ENCODE measurements at places on chromosomes 7 and 10.
A peak's percentile ranks its signal among the peaks of the same experiment; 100 is the strongest.

GRCh38 chr10:130046591-130046990, 64.0 kb downstream of the C10orf143 start:
- no peak for DNase-seq

DNA sequence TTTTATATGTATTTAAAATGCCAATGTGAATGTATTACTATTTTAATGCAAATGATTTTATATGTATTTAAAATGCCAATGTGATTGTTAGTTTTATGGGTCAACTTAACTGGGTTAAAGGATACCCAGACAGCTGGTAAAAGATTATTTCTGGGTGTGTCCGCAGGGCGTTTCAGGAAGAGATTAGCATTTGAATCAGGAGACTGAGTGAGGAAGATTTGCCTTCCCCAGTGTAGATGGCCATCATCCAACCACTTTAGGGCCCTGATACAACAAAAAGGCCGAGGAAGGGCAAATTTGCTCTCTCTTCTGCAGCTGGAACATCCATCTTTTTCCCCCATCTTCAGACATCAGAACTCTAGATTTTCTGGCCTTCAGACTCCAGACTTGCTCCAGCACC, 116.2 kb downstream of the BAMBI start:
- no peak for DNase-seq

GRCh38 chr7:37916673-37917660, at the start of gene SFRP4:
TSS of gene SFRP4 (minus strand) at chr7:37916817. CDS start at chr7:37916537, 280 bp downstream.
- no peak for DNase-seq

- DNase-seq = no peak
Measured at GRCh38 chr10:101686133-101686925, 8.6 kb downstream of the FBXW4 start.

DNA sequence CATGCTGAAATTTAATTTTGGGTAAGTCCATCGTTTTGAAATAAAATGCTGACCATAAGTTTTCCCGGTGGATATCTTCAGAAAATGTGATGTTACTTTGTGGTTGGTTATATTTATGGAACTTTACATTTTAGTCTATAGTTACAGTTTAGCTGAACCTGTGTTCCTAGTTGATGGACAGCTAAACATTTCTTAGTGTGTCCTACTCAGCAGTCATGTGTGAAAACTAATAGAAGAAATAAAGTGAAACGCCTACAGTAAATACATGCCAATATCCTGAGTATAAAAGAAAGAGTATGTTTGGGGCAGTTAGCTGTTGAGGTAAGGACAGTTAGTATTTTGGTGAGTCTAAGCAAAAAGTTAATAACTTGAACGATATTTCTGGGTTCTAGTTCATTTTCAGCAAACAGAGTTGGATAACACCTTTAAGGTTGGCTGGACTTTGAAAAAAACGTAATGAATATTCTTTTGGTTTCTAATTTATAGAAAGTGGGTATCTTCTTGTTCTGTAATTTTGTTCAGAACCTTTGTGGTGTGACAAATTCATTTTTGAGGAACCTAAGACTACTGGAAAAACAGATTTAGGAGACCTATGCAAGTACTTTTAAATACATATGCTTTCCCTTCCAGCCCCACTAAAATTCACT, 28.7 kb downstream of the LCOR start:
- no peak for DNase-seq

GRCh38 chr10:72593963-72594362, 31.9 kb downstream of the MICU1 start:
- no peak for DNase-seq

DNA sequence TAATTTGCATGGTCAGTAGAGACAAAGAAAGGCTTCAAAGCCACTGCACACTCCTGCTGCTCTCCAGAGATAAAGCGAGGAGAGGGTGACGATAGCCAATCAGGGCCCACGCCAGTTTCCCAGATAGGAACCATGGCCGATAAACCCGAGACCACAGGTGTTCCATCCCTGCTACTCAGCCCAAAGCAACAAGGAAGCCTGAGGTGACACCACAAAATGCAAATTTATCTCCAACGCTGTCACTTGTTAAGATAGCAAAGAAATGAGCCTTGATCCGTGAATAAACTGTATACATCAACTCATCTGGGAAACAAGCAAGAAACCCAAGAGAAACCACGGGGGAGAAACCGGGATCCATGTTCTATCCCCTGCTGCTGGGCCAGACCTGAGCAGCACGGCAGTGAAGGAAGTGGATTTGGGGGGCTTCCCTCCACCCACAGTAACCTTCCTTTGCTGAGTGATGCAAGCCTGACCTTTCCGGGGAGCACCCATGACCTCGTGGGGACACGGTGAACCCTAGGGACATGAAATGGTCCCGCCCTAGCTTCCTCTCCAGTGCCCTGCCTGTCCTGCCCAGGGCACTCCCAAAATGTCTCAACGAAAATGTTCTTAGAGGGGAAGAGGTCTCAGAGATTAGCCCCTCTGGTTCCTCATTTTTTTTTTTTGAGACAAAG, 164.6 kb downstream of the PTPRN2 start:
- no peak for DNase-seq

DNA sequence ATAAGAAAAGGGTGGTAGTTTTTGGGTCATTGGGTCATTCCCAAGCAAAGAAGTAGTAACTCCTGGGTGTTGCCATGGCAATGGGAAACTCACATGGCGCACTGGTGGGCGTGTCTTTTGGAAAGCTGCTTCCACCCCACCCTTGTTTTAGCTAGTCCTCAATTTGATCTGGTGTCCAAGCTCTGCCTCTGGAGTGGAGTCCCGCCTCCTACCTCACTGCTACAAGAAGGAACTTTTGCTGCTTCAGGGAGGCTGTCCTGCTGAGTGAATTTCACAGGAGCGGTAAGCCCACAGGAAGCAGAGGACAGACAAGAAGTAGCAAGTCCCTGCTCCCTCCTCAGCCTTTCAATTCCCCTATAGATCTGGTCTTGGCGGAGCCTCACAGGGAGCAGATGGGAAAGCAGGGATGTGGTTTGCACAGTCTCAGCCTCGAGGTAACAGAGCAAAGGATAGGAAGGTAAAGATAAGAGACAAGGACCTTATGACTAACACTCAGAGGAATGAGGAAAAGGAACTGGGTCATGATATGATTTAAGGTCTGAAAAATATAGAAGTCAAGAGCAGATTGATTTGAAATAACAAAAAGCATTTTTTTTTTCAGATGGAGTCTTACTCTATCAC, 700.3 kb downstream of the TNS3 start:
- DNase-seq = no peak

DNA sequence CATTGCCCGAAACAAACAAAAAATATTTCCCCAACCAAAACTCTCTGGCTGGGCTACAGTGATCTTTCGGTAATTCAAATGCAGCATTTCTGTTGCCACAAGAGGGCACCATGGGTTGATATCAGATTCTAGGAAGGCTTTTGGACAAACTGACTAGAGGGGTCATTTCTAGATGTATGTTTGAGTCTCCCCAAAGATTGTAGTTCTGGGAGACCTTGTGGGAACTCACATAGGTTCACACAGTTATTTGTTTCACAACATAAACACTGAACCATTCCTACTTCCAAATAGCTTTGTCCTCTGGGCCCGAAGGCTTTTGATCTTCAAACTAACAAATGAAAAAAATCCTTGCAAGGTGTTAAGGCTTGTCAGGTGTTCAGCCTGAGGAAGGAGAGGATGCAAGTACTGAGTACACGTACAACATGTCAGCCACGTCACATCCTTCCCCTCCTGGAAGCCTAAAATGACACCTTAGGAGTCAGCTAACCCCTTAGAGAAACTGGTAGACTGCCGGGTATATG, 37.0 kb upstream of the IL15RA start:
- no peak for DNase-seq

DNA sequence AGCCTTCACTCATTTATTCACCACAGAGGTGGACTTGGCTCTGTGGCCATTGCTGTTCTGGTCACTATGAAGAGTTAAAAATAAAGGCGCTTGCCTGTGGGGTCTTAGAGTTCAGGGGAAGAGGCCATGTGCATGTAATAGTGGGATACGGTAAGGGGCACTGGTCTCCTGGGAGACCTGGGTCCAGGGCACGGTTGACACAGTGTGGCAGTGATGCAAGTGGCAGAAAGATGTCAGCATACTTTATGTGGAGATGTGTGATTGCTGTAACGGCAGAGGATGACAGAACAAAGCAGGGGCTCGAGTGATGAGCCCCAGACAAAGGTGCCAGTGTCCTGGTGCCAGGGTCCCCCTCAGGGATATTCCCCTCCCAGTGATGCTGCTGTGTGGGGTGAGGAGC, 8.6 kb downstream of the ZSCAN25 start:
- no peak for DNase-seq

GRCh38 chr10:126906704-126907422, 1.6 kb downstream of the DOCK1 start:
- DNase-seq = no peak

GRCh38 chr7:2281541-2281940, 32.7 kb downstream of the SNX8 start:
- no peak for DNase-seq

DNA sequence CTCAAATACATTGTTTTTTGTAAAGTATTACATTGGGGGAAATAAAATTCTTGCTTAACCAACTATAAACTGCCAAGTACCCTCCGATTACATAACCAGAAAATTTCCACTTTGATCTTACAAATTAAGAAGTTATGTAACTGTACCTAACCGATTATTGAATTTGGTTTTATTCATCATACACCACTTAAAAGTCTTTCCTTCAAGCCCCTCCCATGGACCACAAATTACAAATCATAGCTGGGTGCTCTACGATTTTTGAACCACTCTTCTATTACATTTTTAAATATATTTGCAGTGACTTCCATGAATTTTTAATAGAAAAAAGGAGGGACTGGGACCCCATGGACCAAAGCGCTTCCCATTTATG, 630 bp downstream of the ZNF680 start:
- DNase-seq = no peak

GRCh38 chr7:7719236-7719635, 829 bp upstream of the RPA3 start:
- DNase-seq = peak; percentile 2

GRCh38 chr7:151351967-151352366, 10.4 kb downstream of the NUB1 start:
- peak; percentile 23 for DNase-seq

DNA sequence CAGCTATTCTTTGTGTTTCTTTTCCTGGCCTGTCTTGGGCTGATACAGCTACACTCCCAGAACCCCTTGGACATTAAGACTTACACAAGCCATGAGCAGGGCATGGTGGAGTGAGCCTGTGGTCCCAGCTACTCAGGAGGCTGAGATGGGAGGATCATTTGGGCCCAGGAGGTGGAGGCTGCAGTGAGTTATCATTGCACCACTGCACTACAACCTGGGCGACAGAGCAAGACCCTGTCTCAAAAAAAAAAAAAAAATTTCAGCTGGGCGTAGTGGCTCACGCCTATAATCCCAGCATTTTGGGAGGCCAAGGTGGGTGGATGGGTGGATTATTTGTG, 13.6 kb upstream of the FOXK1 start:
- no peak for DNase-seq

- no peak for DNase-seq
Measured at GRCh38 chr7:45919993-45920459, 1.0 kb downstream of the IGFBP3 start.

GRCh38 chr7:151696721-151697514, 177.2 kb upstream of the RHEB start:
- DNase-seq = no peak

GRCh38 chr10:121988361-121989324, at the start of gene TACC2:
TSS of gene TACC2 (plus strand) at chr10:121989163. CDS start at chr10:122021982, 32,819 bp downstream.
- DNase-seq = no peak

DNA sequence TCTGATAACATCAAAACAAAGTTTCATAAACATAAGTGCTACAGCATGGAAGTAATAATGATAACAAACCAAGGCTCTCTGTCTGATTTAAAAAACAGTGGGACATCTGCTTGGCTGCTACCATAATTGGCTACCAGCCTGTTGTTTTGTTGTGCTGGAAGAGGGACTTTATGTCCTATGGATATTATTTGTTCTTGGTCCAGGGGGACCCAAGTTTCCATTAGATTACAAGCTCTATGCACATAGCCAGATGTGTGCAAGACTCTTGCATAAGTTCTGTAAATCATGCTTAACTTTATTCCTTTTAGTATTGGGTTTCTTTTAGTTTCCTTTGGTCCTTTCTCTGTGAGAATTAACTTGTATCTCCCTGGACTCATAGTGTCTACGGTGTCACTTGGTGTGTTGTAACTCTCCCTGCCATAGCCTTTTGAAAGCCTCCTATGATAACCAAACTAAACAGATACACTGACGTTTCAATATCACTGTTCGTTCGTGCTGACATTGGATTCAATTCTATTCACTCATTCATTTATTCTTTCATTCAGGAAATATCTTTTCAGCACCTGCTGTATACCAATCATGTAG, 41.4 kb upstream of the CD36 start:
- no peak for DNase-seq

GRCh38 chr10:8071006-8071405, 16.5 kb downstream of the GATA3 start:
- no peak for DNase-seq

DNA sequence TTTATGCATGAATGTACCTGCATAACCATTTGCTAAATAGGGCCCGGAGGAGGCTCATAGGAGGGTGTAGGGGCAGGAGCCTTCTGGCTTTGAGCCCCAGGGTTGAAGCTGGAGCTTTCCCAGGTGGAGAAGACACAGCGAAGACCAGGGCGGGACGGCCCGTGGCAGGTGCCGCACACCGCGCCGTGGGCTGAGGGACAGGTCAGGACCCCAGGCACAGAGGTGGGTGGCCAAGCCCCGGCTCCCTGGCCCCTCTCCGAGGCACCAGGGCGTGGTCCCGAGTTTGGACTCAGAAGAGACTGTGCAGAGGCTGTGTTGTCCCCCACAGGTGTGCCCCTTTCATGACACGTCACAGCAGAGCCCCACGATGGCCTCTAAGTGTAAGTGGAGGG, 56.5 kb downstream of the PWWP2B start:
- no peak for DNase-seq

GRCh38 chr7:31065021-31065593, 13.0 kb downstream of the ADCYAP1R1 start:
- DNase-seq = no peak

DNA sequence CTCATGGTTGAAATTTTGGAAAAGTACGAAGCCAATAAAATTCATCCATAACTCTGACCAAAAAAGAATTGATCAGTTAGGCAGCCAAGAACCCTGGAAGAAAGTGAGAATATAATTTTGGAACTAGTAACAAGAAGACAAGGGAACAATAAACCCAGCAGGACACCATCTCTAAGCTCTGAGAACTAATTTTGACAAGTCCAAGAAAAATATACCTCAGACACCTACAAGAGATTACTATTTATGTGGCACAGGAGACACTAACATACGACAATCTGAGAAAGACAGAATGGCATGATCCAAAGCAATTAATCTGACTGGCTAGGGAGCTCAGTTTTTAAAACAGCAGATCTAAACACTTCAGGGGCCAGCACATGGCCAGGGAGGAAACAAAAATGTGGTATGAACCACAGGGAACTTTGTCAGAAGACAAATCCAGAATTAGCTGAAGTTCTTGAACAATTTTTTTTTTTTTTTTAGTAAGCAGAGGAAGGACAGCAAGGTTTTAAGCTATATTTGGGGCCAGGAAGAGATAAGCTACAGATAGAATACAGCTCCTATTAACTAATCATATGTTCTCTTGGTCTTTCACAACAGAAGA, 38.9 kb downstream of the PARD3 start:
- DNase-seq = no peak

Measured in stimulated activated CD4-positive, alpha-beta T cell treated with anti-CD3 and anti-CD28 coated beads, Interleukin-1b, Interleukin-23, amount 100 ng/mL, for 4 hours (primary cell).